ENCODE measurements at places on chromosomes 2 and 18.
A peak's percentile ranks its signal among the peaks of the same experiment; 100 is the strongest.

- ATAC-seq, result no peak
Observed at GRCh38 chr2:145007093-145007959, 487.4 kb upstream of the ZEB2 start.

GRCh38 chr2:88601286-88601685 lies 26.0 kb downstream of the EIF2AK3 start:
- no peak for ATAC-seq

GRCh38 chr2:31388736-31389135 lies 25.8 kb downstream of the XDH start:
- ATAC-seq, result no peak

DNA sequence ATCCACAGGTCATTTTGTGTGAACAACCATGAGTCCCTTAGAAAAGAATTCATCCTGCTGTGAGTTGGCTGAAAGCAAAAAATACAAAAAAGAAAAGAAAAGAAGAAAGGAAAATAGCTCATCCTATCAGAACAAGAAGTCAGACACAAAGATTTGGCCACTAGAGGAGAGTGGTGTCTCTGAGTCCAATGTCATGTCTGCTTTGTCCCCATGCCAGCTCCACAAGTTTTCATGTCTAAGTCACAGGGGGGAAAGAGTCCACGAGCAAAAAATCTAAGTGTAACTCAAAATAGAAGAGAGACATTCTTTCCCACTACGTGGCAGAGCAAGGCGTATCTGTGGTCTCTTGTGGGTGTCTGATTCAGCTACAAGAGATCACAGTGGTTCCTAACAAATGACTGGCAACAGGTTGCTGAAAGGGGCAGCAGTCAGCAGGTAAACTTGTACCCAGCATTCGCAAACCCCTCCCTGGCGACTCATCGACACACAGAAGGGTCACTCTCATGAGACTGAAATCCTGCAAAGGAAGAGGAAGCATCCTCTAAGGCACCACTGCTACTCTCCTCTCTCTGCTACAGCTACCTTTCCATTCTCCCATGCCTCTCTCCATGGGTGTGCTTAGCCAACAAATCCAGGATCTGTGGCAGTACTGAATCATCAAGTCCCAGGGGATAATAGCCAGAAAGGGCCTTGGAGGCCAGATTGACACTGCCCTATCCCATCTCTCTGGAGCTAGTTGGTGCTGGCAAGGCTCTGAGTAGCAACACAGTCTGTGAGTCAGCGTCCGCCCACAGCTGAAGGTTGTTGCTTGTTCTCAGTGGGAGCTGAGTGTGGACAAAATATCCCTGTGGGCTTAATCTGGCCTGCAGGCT lies 123.0 kb upstream of the SLC39A10 start:
- peak; percentile 83 for ATAC-seq

DNA sequence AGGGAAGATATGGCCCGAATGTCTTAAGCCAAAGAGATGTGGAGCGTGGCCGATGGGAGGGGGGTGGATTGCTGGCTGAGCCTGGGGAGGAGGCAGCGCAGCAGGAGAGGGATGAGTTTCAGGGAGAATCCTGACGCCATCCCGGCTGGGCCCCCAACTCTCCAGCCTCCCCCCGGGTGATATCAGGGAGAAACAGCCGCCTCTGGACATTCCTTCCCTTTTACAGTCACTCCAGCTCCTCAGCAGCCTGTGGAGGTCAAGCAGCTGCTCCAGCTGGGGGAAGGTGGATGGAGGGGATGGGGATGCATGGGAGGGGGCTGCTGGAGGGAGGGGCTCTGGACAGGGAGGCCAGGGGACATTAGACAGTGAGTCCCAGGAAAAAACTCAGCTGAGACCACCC lies 9.5 kb upstream of the DES start:
- ATAC-seq, result no peak

DNA sequence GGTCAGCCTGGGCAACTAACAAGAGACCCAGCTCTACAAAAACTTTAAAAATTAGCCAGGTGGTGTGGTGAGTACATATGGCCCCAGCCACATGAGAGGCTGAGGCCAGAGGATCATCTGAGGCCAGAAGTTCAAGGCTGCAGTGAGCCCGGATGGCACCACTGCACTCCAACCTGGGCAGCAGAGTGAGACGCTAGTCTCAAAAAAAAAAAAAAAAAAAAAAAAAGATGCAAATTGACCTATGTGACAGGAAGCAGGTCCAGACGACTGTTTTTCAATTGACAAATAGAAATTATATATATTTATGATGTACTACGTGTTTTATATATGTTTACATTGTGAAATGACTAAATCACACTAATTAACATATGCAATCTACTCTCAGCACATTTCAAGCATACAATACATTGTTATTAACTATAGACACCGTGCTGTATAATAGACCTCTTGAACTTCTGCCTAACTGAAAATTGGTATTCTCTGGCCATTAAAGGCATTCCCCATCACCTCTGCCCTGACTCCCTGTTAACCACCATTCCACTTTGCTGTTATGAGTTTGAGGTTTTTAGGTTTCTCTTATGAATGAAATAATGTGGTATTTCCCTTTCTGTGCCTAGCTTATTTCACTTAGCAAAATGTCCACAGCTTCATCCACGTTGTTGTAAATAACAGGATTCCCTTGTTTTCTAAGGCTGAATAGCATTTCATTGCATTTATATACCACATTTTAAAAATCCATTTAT lies 32.4 kb upstream of the MGAT4A start:
- no peak for ATAC-seq

- ATAC-seq, result peak; percentile 68
Observed at GRCh38 chr18:62741118-62741566, 25.8 kb downstream of the PHLPP1 start.

DNA sequence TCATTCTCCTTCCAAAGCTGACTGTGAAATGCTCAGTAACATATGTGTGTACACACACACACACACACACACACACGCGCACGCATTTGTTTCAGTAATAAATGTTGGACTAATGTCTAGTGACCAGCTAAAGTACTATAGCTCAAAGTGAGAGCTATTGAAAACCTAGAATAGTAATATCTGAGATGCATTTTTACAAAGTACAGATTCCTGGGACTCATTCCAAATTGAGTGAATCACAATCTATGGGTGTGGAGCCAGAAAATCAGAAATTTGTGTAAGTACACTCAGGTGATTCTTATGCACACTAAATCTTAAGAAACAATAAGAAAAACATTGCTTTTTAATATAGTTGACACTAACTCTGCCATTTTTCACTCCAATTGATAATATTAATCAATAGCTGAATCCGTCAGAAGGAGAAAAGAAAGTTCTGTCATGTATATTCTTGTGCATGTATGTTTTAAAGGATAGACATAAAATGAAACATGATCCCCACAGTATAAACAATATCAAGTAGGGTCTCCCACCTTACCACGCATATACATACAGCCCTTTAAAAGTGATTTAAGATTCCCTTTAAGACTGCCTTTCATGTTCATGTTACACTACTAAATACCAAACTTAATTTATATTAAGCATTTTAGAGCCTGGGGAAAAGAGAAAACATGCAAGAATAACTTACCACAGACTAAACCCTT lies 123.5 kb downstream of the ATAD2B start:
- no peak for ATAC-seq

DNA sequence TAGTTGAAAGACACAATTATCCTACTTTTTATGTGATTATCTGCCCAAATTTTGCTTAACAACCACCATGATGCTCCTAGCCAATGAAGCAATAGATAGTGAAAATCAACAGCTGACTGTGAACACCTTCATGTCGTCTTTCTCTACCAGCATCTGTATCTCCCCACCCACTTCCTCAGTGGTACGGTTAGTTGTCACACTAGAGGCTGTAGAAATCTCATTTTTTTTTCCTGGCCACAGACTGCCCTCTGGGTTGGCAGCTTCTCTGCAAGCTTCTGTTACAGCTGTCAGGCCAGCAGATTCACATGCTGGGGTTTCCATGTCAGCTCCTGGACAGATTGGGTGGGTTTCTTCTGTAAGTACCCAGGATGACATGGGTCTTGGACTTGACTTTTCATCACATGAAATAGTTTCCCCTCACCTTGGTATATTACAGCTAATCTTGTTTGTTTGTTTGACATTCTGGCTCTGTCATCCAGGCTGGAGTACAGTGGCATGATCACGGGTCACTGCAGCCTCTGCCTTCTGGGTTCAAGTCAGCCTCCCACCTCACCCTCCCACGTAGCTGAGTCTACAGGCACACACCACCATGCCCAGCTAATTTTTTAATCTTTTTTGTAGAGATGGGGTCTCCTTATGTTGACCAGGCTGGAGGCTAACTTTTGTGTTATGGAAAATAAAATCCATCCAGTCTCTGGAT lies 24.3 kb downstream of the STAT4 start:
- ATAC-seq, result peak; percentile 48

DNA sequence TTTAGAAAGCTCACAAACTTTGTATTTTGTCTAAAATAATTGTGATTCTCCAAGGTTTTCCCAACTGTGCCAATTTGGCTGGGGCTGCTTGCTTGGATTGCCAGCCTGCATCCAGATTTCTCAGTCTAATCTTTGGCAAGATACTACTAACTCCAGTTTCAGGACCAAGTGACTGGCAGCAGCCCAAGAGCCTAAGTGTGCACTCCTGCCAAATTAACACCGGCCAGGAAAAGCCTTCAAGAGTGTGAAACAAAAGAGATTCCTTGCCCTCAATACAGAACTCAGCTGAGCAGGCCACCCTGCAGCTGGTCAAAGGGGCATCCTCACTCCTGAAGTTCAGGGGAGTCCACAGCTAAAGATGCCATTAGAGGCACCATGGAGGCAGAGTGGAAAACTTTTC lies 589.0 kb upstream of the ACVR2A start:
- no peak for ATAC-seq

GRCh38 chr18:79182047-79182713 lies 113.0 kb downstream of the ATP9B start:
- no peak for ATAC-seq

DNA sequence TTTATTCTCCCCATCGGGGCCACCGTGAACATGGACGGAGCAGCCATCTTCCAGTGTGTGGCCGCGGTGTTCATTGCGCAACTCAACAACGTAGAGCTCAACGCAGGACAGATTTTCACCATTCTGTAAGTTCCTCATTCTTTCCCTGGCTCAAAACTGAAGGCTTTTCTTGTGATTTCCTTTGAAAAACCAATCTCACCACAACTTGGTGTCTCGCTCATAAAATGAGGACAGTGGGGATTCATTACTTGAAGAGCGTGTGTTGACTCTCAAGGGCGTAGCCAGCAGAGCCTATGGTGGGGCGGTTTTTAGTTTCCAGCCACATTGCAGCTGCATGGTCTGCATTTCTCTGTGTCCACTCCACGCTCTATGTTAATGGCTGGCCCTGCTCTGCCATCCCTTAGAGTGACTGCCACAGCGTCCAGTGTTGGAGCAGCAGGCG lies 29.0 kb downstream of the SLC1A4 start:
- no peak for ATAC-seq

DNA sequence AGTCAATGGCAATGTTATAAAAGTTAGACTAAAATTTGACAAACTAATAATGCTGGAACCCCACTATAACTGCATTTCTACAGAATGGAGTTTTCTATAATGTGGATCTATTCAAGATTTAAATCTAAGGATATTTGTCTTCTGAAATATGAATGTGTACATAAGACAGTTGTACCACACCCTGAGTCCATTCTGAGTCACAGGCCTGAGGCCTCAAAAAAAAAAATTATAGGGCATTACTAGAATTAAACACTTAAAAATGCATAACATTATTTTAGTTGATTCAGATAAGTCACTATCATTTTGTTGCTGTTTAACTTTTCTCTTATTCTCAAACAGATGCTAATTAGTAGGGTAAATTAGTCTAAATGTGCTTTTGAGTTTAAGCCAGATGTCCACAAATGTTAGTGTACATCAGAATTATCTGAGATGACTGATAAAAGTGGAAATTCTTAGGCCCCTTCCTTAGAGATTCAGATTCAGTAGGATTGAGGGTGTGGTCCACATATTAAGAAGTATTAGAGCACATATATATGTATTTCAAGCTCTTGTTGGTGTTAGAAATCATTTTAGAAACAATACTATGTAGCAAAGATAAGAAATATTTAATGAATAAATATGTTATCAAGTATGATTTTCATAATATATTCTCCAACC lies 42.4 kb upstream of the COL5A2 start:
- ATAC-seq, result no peak

All from activated CD4-positive, CD25-positive, alpha-beta regulatory T cell treated with anti-CD3 and anti-CD28 coated beads, Interleukin-2, amount 50 U/mL, for 24 hours (primary cell).